ENCODE measurements at places on chromosomes 3 and 15. TPM values are rescaled to one million over a fixed set of nuclear protein-coding genes. Genes with fewer than 3 reads are reported as not detected.

DNA sequence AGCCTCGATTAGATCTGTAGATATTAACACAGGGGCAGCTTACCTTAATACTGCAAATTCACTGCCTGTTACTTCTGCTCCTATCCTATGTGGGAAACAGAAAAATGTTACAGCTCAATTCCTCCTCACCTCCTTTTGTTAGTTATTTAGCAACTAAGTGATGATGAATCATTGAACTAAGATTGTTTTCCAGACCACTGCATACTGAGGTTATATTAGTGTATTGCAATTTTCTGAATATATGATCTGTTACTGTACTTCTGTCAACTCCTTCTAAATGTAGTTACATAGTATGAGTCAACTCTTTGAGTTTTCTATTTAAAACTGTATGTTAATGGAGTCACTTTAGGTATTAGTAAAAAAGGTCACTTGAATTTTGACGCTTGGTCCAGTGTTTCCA lies 331.5 kb upstream of the SLCO3A1 start:
- no peak for DNase-seq

GRCh38 chr3:169323578-169324451 lies 339.7 kb downstream of the MECOM start:
- DNase-seq = no peak

Gene ADGRG7
- total RNA-seq = 0.63 TPM

- no peak for DNase-seq
Observed at GRCh38 chr3:172244011-172244410, 204.2 kb downstream of the GHSR start.

DNA sequence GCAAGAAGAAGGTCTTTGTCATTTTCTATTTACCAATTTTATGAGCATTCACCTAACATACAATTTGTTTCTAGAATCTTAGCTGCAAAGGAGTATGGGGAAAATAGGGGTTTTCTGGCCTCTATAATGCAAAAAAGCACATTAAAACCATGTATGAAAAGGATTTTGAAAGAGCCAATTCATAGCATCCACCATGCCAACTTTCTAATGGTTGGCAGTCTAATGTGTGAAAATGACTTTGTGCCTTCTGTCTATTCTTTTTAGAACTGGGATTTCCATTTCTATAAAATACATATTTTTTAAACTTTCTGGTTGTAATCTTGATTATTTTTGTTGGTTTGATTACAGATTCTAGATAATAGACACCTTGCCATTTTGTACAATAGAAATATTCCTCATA lies 333.7 kb upstream of the CNTN6 start:
- DNase-seq = no peak

Data from endodermal cell (in vitro differentiated cells).